Neural crest cell (in vitro differentiated cells): ENCODE measurements at places on chromosomes 16 and 17. TPM values are rescaled to one million over a fixed set of nuclear protein-coding genes. Genes with fewer than 3 reads are reported as not detected.

RSKR gene
- 31.0 and 34.2 TPM in 2 replicates for total RNA-seq

EXOSC6 gene
- 39.5 and 41.6 TPM in 2 replicates for total RNA-seq

HSPB9 gene
- total RNA-seq: 0.16 and 0.40 TPM in 2 replicates

GPR139 gene
- not detected in 2 replicates for total RNA-seq

PLXDC1 gene
- total RNA-seq: 0.28 and 0.84 TPM in 2 replicates

ANKS3 gene
- 32.0 and 35.5 TPM in 2 replicates for total RNA-seq

HCRT gene
- 0.47 TPM in 1 of 2 replicates, not detected in the other for total RNA-seq

BLMH gene
- 85.9 and 87.1 TPM in 2 replicates for total RNA-seq

CPNE7 gene
- 2.7 and 3.1 TPM in 2 replicates for total RNA-seq

KRT16 gene
- not detected in 2 replicates for total RNA-seq

TP53TG3 gene
- not detected in 2 replicates for total RNA-seq

GALR2 gene
- not detected in 2 replicates for total RNA-seq

- H3K27ac ChIP-seq: peak overlapping the region; percentile 8
- DNase-seq: no peak
- no peak overlapping the region for H3K4me3 ChIP-seq
These were observed 147.0 kb downstream of the C16orf78 start for GRCh38 chr16:49520492-49521038.

GRCh38 chr17:44828919-44829522 is 1.1 kb downstream of the GJC1 start:
- peak overlapping the region; percentile 99 for H3K27ac ChIP-seq
- peaks cover 48% of the 10 kb centered on the region for H3K4me1 ChIP-seq
- H3K27me3 ChIP-seq: no peaks in the 10 kb centered on the region
- peak overlapping the region; percentile 98 for H3K4me3 ChIP-seq
- no peak for DNase-seq

DNA sequence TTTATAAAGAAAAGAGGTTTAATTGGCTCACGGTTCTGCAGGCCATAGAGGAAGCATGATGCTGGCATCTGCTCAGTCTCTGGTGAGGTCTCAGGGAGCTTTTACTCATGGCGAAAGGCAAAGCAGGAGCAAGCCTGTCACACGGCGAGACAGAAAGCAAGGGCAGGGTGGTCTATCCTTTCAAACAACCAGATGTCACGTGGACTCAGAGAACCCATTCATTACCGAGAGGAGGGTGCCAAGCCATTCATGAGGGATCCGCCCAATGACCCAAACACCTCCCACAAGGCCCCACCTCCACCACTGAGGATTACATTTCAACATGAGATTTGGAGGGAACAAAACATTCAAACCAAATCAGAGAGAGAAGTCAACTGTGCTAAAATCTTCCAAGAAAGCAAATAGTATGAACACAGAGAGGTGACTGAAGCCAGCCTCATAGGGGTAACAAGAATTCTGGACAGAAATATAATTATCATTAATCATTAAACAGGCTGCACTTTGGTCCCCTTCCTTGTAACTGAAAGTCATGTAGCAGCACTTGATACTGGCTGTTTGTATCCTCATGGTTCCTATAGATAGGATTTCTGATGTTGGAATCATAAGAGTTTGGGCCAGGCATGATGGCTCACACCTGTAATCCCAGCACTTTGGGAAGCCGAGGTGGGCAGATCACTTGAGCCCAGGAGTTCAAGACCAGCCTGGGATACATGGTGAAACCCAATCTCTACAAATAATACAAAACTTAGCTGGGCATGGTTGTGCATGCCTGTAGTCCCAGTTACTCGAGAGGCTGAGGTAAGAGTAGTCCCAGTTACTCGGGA is 52.5 kb upstream of the B4GALNT2 start:
- H3K36me3 ChIP-seq: no peaks in the 10 kb centered on the region
- H3K4me3 ChIP-seq: no peak overlapping the region
- DNase-seq: no peak
- peak overlapping the region; percentile 83 for H3K27ac ChIP-seq

GRCh38 chr17:42474276-42474675 is 15.6 kb downstream of the ATP6V0A1 start:
- peaks cover 23% of the 10 kb centered on the region for H3K36me3 ChIP-seq
- no peak for DNase-seq
- no peaks in the 10 kb centered on the region for H3K4me1 ChIP-seq
- no peak overlapping the region for H3K27ac ChIP-seq
- no peaks in the 10 kb centered on the region for H3K27me3 ChIP-seq
- H3K4me3 ChIP-seq: no peak overlapping the region

DNA sequence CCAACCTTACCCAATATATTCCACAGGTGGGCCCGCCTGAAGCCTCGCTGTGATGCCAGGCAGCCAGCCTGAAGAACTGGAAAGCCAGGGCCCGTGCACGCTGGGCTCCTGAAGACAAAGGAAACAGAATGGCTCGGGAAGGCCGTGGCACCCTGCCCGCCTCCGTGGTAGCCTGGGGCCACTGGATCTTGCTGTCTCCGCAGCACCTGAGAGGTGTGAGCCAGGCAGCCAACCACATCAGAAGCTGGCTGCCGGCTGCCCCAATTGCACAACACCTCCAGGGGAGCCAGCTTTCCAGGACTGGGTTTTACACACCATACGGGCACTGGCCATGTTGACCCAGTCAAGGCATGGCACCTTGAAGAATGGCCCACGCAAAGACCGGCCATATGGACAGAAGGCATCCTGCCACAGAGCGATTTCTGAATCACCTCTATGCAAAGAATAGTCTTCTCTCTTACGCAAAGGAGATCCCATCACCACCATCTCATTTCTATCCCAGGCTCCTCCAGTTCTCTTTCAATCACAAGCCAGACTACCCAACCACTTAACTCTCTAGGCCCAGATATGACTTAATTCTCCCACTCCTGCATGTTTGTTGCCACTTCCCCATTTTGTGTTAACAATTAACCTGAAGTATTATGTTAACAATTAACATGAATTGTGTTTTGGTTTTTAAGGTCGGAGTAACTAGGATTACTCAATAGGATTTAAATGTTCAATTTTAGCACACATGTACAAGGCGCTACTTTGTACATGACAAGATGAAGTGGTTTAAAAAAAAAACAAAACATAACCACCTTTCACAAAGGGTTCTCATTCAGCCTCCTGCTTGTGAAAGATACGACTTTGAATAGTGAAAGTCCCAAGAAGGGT is 32.1 kb downstream of the ZFHX3 start:
- no peak overlapping the region for H3K27ac ChIP-seq
- H3K4me1 ChIP-seq: peaks cover 63% of the 10 kb centered on the region
- H3K36me3 ChIP-seq: no peaks in the 10 kb centered on the region
- H3K27me3 ChIP-seq: no peaks in the 10 kb centered on the region
- no peak overlapping the region for H3K4me3 ChIP-seq
- no peak for DNase-seq

- no peak overlapping the region for H3K4me3 ChIP-seq
- no peak overlapping the region for H3K27ac ChIP-seq
These were observed 45.5 kb downstream of the ZCCHC14 start for GRCh38 chr16:87447323-87447722.

GRCh38 chr16:75305364-75306098 is 54.1 kb upstream of the BCAR1 start:
- H3K27me3 ChIP-seq: no peaks in the 10 kb centered on the region
- no peak for DNase-seq
- H3K4me3 ChIP-seq: no peak overlapping the region
- H3K36me3 ChIP-seq: peaks cover 16% of the 10 kb centered on the region

DNA sequence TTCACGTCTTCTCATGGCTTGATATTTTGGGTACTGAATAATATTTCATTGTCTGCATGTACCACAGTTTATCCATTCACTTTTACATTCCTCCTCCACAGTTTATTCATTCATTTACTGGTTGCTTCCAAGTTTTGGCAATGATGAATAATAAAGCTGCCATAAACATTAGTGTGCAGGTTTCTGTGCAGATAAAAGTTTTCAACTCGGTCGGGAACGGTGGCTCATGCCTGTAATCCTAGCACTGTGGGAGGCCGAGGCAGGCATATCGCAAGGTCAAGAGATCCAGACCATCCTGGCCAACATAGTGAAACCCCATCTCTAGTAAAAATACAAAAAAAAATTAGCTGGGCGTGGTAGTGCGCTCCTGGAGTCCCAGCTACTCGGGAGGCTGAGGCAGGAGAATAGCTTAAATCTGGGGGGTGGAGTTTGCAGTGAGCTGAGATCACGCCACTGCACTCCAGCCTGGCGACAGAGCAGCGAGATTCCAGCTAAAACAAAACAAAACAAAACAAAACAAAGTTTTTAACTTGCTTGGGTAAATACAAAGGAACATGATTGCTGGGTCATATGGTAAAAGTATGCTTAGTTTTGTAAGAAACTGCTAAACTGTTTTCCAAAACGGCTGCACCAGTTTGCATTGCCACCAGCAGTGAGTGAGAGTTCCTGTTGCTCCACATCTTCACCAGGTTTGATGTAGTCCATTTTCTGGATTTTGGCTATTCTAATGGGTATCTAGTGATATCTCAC is 89.5 kb downstream of the WWP2 start:
- no peak overlapping the region for H3K27ac ChIP-seq
- H3K36me3 ChIP-seq: peaks cover 19% of the 10 kb centered on the region
- peaks cover 23% of the 10 kb centered on the region for H3K4me1 ChIP-seq
- no peaks in the 10 kb centered on the region for H3K27me3 ChIP-seq
- DNase-seq: no peak

DNA sequence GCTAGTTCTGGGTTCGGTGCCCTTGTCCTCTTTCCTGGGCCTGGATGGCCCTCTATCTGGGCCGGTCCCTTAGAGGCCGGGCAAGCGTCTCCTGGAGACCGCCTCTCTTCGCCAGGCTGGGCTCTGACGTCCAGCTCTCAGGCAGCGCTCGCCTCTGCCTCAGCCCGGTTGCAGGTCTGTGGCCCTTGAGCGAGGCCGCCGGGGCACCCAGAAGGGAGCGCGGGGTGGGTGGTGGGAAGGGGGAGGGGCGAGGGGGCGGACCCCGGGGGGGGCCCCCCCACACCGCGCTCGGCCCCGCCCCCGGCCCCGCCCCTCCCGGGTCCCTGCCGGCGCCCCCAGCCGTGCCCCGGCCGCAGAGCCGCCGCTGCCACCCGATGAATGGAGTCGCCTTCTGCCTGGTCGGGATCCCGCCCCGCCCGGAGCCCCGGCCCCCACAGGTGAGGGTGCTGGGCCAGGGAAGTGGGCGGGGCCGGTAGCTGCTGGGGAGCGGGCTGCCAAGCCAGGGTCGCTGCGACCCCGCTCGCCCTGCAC is at the start of gene ARHGAP23:
Gene ARHGAP23 (plus strand): TSS at position 353 of the 531 bp plus-strand sequence. CDS start 22 bp downstream, at position 375.
- no peaks in the 10 kb centered on the region for H3K36me3 ChIP-seq
- H3K27me3 ChIP-seq: peaks cover 43% of the 10 kb centered on the region
- no peak for DNase-seq
- H3K4me1 ChIP-seq: peaks cover 51% of the 10 kb centered on the region
- H3K4me3 ChIP-seq: peak within 1 kb of the TSS; percentile 82

- no peak for DNase-seq
- H3K27ac ChIP-seq: no peak overlapping the region
- H3K4me3 ChIP-seq: no peak overlapping the region
- H3K4me1 ChIP-seq: peaks cover 26% of the 10 kb centered on the region
- no peaks in the 10 kb centered on the region for H3K36me3 ChIP-seq
- H3K27me3 ChIP-seq: no peaks in the 10 kb centered on the region
These were observed 32.5 kb downstream of the ABCC12 start for GRCh38 chr16:48123104-48123788.

DNA sequence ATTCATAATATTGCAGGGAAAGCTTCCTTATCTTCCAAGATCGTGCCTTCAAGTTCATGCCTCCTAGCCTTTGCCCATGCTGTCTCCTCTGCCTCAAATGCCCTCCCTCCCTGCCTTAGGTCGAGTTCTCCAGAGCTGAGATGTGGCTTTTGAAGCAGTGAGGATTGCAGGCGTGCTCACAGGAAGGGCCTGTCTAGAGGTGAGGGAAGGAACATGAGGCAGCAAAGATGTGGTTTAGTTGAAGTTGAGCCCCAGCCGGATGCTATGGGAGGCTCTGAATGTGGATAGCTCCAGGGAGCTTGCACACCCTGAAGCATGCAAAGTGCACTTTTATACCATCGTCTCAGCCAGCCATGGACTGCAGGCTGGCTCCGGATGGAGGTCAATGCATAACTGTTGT is 754.6 kb upstream of the EEF2KMT start:
- no peaks in the 10 kb centered on the region for H3K36me3 ChIP-seq
- DNase-seq: no peak
- no peak overlapping the region for H3K4me3 ChIP-seq
- H3K27me3 ChIP-seq: peaks cover 18% of the 10 kb centered on the region

DNA sequence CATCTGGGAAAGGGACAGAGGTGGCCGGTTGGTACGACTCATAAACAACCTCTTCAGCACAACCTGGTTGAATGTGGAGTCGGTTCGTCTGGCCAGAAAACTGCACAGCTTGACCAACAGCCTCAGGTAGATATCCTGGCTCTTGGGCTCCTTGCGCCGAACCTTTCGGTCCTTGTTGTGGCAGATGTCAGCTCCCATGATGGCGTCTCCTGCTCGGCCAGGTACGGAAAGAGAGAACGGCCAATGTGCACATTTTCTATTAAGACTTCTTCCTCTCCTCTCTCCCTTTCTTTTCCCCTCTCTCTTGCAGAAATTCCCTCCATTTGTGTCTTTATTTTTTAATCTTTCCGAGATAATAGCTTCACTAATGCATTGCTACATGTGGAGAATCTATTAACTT is 41.8 kb upstream of the CNTNAP4 start:
- H3K27me3 ChIP-seq: no peaks in the 10 kb centered on the region
- DNase-seq: no peak
- H3K4me3 ChIP-seq: no peak overlapping the region
- H3K36me3 ChIP-seq: no peaks in the 10 kb centered on the region

- no peak overlapping the region for H3K27ac ChIP-seq
- H3K27me3 ChIP-seq: no peaks in the 10 kb centered on the region
- DNase-seq: no peak
- no peak overlapping the region for H3K4me3 ChIP-seq
These were observed 22.5 kb upstream of the MYO15B start for GRCh38 chr17:75565066-75565465.

- H3K4me1 ChIP-seq: peaks cover 11% of the 10 kb centered on the region
- peaks cover 4% of the 10 kb centered on the region for H3K36me3 ChIP-seq
- H3K27me3 ChIP-seq: peaks cover 57% of the 10 kb centered on the region
- peak overlapping the region; percentile 88 for H3K4me3 ChIP-seq
These were observed 2.4 kb downstream of the JPH3 start for GRCh38 chr16:87604634-87605111.

- H3K27me3 ChIP-seq: peaks cover 4% of the 10 kb centered on the region
- H3K4me1 ChIP-seq: no peaks in the 10 kb centered on the region
- no peak for DNase-seq
- H3K4me3 ChIP-seq: no peak overlapping the region
These were observed 23.1 kb downstream of the LGALS9 start for GRCh38 chr17:27654136-27654535.

- H3K27me3 ChIP-seq: no peaks in the 10 kb centered on the region
- peaks cover 57% of the 10 kb centered on the region for H3K4me1 ChIP-seq
- H3K4me3 ChIP-seq: peak overlapping the region; percentile 95
- H3K27ac ChIP-seq: no peak overlapping the region
These were observed 2.1 kb downstream of the CLTC start for GRCh38 chr17:59621771-59622170.

DNA sequence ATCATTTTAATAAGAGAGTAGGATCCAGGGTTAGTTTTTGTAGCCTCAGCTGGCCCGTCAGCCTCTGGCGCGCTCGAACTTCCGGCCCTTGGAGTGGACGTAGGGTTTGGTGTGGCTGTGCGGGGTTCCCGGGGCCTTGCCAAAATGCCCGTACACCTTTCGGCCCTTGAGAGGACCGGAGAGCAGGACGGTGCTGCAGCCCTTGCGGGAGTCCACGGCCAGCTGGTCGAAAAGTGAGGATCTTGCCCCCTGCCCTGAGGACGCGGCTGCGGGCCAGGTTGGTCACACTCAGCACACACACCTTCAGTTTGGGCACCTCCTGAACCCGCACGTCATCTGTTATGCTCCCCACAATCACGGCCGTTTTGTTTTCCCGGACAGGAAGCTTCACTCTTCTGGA is 42.2 kb upstream of the CNTNAP4 start:
- no peaks in the 10 kb centered on the region for H3K36me3 ChIP-seq
- H3K4me3 ChIP-seq: no peak overlapping the region
- H3K4me1 ChIP-seq: no peaks in the 10 kb centered on the region
- no peak overlapping the region for H3K27ac ChIP-seq
- no peaks in the 10 kb centered on the region for H3K27me3 ChIP-seq
- no peak for DNase-seq
